ENCODE measurements at places on chromosomes 7 and 10.
A peak's percentile ranks its signal among the peaks of the same experiment; 100 is the strongest.

DNA sequence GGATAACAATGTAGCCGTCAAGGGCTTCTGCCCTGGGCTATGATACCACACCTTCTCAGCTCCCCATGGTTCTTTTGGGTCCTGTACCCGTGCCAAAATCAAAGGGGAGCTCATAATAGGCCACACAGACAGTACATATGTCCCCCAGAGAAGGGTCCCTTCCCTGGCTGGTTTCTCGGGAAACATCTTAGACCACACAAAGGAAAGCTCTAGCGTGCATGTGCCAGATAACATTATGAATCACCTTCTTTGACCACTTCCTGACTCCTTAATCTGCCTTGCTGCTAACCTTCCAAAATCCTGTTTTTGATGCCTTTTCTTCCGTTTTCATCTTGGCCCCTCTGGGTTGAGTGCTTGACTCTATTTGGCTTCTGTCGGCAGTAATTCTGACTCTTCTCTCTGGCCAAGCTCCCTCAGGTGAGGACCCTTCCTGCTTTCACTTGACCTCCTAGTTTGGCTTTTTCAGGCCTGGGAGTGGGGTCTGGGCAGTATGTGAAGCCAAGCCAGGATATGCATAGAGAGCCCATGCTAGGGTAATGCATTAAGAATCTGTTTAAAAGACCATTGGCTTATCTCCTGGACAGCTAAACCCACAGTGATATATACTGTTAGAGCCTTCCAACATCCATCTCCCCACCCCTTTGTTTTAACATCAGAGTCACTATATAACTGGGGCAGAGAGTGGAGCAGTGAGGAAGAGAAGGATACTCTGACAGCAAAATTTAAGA is 84.8 kb downstream of the ANLN start:
- no peak for DNase-seq

GRCh38 chr7:102095321-102096011 is 191.2 kb upstream of the SH2B2 start:
- DNase-seq: no peak

DNA sequence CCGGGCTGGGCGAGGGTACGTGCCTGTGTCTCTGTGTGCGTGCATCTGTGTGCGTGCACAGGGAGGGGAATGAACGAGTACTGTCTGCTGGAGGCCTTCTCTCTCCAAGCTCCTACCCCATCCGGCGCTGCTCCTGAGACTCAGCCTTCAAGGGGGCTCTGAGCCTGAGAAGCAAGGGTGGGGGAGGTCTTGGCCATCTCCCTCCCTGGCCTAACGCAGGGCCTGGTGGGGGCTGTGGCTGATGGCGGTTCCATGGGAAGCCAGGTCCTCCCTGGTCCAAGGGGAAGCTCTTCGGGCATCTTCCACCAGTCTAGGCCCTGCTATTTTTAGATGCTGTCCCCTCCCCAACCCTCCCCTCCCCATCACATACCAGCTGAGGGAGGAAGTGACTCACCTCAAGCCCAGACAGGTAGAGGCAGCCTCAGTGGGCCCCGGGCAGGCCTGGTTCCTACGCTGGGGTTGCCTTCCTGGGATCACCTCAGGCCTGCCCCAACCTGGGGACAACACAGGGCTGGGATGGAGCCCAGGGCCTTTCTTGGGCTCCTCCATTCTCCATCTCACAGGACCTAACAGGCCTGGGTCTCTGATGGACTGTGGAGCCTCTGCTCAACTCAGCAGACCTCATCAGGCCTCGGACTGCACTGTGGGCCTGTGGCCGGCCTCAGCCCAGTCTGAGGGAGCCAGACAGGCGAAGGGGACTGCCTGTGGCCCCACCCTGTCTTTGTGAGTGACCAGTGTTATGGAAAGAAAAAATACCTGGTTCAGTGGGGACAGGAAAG is 32.2 kb downstream of the DNAJB12 start:
- no peak for DNase-seq

DNA sequence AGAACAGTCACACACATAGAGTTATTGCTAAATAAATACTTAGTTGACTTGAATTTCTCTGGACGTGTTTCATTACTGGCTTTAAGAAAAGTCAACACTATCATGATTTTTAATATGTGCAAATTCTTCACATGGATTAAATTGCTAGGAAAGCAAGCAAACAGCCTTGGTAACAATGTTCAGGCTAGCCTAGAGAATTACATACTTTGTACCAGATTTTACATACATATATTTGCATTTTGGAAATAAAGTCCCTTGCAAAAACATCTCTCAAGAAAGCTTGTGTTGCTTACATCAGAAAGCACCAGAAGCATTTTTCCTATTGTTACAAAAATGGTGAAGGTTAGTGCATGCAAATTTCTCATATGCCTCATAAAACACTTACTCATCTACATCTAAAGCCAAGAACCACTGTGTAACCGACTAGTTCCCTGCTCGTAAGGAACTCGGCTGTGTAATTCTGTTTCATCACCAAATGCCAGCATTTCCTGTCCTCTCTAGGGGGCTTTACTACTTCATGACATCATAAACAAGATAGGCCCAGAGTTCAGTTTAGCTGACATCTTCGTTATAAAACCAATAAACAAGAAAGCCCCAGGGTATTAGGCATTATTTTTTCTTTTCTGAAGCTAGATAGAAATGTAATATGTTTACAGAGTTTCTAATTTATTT is 87.8 kb downstream of the CFAP58 start:
- no peak for DNase-seq

DNA sequence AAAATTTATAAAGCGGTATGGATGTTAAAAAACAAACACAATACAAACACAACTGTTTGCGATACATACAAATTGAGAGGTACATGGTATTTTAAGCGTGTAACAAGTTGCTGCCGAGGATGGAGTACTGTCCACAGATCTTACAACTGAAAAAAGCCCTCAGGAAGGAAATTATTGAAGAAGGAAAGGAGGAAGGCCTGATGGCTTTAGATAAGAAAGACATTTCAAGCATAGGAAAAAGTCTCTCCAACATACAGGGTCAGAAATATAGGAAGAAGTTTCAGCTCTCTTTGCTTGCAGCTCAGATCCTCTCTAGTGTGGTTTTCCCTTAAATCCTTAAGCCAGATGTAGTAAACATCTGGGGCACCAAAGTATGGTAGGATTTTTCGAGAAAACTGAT is 25.0 kb downstream of the RBM28 start:
- no peak for DNase-seq

DNA sequence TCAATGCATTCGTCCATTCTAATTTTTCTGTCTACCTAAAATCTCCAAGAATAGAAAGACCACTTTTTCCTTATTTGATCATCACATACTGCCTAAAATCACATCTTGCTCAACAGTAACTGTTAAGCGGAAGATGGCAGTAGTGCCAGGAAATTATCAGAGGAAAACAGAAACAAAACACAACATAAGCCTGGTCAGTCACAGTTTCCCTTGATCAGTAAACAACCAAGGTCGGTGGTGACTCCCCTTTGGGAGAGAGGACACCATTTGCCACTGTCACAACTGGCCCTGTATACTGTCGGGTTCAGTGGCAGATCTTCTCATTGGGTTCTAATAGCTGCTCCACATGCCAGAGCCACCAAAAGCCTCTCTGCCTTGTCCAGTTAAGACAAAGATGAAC is 106.6 kb downstream of the PLXNA4 start:
- no peak for DNase-seq

DNA sequence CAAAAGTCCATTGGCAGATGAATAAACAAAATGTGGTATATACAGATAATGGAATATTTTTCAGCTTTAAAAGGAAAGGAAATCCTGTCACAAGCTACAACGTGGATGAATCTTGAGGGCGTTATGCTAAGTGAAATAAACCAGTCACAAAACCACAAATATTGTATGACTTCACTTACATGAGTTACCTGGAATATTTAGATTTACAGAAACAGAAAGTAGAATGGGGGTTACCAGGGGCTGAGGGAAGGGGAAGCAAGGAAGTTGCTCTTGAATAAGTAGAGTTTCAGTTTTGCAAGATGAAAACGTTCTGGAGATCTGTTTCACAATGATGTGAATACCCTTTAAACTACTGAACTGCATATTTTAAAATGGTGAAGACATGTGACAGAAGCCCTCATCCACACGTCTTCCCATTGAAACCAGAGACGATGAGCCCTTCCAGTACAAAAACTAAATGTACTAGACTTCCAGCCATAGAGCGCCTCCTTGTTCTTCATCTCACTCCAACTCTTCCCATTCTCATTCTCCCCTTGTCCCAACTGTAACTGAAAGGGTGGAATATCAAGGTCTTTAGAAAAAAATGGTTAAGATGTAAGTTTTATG is 62.4 kb downstream of the MICU1 start:
- no peak for DNase-seq

- DNase-seq: no peak
Observed at GRCh38 chr10:131840788-131841118, 60.1 kb upstream of the PPP2R2D start.

DNA sequence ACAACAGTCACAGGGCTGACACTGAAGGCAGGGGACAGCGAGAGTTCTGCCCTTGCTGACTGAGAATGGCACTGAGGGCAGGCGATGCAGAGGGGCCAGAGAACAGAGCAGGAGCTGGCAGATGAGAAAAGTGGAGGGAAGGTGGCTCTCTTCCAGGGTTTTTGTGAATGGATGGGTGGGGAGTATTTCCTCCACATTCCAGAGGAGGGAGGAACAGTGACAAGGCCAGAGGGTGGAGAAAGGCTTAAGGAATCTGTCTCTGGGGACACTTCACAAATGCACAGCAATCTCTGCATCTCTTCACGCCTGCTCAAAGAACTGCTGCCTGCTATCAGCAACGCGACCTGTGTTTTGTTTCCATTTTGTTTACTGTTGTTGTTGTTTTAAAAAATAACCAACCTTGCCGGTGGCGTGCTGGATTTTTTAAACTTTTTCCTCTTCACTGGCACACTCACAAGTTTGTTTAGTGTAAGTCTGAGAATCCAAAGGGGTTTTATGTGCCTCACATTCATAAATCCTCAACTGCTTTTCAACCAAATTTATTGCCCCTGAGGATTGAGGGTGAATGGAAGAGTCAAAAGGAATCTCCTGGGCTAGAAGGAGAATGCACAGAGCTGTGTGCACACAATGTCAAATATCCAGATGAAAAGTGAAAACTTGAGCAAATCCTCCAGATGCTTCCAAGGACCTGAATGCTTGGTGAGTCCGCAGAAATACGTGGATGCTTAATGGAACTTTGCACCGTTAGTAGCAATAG is 129.3 kb downstream of the GLI3 start:
- no peak for DNase-seq

GRCh38 chr10:112631501-112632400 is 184.7 kb downstream of the VTI1A start:
- DNase-seq: no peak

DNA sequence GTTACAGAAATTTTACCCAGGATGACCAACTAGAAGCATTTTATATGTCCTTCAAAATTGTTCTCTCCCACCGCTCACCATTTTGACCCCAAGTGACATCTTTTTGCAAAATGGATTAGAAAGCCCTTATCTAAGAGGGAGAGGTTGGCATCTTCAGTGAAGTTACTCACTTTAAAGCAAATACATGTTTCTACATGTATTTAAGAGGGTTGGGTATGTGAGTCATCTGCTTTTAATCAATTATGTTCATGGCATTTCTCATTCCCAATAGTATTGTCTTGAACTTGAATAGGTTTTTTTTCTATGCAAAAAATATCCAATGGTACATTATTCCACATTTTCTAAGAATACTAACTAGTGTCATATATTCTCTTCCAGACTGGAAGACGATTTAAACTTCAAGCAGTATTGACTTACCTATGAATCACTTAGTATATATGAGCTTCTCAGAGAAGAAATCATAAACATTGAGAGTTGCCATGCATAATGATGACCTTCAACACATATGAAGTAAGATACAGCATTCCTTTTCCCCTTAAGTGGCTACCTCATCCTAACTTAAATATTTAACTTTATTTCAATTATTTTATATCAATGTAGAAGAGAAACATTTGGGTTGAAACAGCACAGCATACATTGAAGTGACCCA is 132.8 kb downstream of the POLR1F start:
- DNase-seq: no peak

DNA sequence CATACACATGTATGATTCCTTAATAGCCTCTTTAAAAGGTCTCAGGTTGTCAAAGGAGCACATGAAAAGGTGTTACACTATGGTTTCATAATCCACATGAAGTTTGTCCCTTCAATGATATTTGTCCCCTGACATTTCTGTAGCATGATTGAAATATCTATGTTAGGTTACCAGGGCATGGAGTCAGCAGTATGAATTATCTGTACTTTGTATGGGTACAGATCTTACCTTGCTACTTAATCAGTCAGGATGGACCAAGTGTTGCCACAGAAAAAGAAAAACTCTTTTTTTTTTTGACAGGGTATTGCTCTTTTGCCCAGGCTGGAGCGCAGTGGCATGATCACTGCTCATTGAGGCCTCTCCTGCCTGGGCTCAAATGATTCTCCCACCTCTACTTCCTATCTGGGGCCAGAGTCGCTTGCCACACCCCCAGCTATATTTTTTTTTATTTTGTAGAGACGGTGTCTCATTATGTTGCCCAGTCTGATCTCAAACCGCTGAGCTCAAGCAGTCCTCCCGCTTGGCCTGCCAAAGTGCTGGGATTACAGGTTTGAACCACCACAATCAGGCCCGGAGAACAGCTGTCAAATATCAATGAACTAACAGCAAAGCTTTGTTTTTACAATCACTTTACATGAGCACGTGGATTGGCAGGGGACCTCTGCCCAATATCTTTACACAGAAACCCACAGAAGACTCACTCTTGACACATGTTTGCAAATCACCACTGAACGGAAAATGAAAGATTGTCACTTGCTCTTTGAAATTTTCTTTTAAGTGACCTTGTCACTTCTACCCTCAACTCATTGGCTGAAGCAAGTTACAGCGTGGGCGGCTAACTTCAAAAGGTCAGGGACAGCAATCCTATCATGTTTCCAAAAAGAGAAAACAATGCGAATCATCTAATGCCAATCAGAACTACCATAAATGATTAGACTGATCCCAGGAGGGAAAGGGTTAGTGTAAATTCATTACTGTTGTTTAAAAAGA is 140.2 kb downstream of the PRKG1 start:
- no peak for DNase-seq

GRCh38 chr10:90199093-90199492 is 497.7 kb downstream of the KIF20B start:
- DNase-seq: no peak

DNA sequence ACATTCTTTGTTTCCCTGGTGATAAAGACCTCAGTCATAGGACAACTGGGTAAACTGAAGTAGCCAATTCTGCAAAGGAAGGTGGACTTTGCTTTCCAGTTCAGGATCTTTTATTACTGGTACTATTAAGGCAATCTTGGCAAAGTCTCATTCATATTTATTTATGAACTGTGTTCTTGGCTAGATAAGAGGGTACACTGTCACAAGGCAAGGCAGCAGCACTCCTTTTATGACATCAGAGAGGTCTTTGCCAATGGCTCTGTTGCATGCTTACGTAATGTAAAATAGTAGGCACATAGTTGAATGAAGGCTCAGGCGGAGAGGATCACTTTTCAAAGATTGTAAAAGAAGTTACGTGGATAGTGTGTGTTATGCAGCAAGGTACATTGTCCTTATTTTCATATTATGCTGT is 63.7 kb upstream of the PDK4 start:
- no peak for DNase-seq

- DNase-seq: no peak
Observed at GRCh38 chr10:120394446-120394845, 62.6 kb upstream of the PLPP4 start.

GRCh38 chr10:121927841-121928527 is at the start of gene ATE1:
Gene ATE1 (minus strand): TSS chr10:121928031. CDS start chr10:121927949, 82 bp downstream.
- peak; percentile 18 for DNase-seq
